ENCODE measurements at places on chromosomes 4 and X. TPM values are rescaled to one million over a fixed set of nuclear protein-coding genes. Genes with fewer than 3 reads are reported as not detected.

Gene PLP2
- total RNA-seq: 21.6 TPM

Gene USO1
- 132 TPM for total RNA-seq

Gene LUZP4
- not detected for total RNA-seq

Gene DAPP1
- total RNA-seq: not detected

Gene MSANTD1
- 0.83 TPM for total RNA-seq

Gene RHOXF1
- total RNA-seq: not detected

Gene HDX
- 5.2 TPM for total RNA-seq

Gene SORBS2
- 18.1 TPM for total RNA-seq

Data from smooth muscle cell of the pulmonary artery (primary cell).